Activated naive CD4-positive, alpha-beta T cell treated with anti-CD3 and anti-CD28 coated beads, Interleukin-2, amount 50 U/mL, for 16 hours (primary cell): ENCODE measurements at places on chromosomes 1 and 21.

DNA sequence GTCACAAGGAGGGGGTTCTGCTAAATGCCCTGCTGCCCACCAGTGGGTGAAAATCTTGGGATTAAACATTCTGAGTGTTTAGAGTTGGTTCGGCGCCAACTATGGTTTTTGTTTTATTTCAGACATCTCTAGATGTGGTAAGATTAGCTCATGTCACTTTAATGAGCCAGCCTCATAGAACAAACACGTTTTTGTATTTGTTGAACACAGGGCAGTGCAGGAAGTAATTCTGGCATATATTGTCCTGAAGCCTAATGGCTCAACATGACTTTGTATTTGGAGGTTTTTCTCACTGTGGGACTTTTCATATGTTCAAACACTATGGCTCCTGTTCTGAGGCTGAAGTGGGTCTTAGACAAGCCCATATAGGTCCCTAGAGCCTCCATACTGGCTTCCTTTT lies 107.8 kb downstream of the NGF start:
- DNase-seq = no peak

GRCh38 chr1:155893389-155894142 lies 17.6 kb downstream of the RIT1 start:
- no peak for DNase-seq

GRCh38 chr1:31944205-31945089 lies 6.3 kb upstream of the PTP4A2 start:
- peak; percentile 78 for DNase-seq

GRCh38 chr1:31218705-31219104 lies 21.0 kb downstream of the NKAIN1 start:
- DNase-seq = no peak

GRCh38 chr1:171179318-171180227 lies 5.5 kb upstream of the FMO2 start:
- no peak for DNase-seq

GRCh38 chr1:207404849-207405525 lies 49.1 kb upstream of the CR2 start:
- DNase-seq = no peak

GRCh38 chr1:116321766-116322175 lies 51.3 kb upstream of the ATP1A1 start:
- no peak for DNase-seq

- DNase-seq = no peak
These were observed 1.5 kb downstream of the PROX1 start for GRCh38 chr1:213989002-213989855.

- no peak for DNase-seq
These were observed 37.7 kb upstream of the ASPM start for GRCh38 chr1:197184190-197184589.

GRCh38 chr1:205660361-205660760 lies 19.9 kb downstream of the SLC45A3 start:
- DNase-seq = no peak

DNA sequence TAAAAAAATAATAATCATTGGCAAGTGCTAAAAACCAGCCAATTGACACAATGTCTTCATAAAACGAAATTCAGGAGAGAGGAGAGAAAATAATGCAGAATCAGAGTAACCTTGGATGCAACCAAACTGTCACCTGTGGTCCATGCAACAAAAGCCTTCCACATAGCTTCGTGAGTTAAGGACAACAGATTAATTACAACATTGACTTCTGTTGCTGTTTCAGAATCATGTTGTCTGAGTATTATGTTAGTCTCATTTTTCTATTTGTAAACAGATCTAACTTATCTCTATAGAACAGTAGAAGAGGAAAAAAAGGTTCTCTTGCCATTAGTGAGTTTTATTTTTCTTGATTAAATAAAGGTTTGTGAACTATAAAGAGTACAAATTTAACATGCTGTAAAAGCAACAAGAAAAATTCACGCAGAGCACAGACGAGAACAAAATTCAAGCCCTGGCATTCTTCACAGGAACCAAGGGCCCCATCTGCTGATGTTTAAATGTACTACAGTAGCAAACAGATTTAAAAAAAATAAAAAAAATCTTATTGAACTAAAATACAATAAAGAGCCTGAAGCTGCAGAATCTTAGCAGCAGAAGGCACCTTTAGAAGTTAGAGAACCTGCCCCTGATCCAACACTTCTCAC lies 381.1 kb upstream of the PKN2 start:
- DNase-seq = no peak

GRCh38 chr1:179794146-179794545 lies 51.1 kb downstream of the FAM163A start:
- no peak for DNase-seq

DNA sequence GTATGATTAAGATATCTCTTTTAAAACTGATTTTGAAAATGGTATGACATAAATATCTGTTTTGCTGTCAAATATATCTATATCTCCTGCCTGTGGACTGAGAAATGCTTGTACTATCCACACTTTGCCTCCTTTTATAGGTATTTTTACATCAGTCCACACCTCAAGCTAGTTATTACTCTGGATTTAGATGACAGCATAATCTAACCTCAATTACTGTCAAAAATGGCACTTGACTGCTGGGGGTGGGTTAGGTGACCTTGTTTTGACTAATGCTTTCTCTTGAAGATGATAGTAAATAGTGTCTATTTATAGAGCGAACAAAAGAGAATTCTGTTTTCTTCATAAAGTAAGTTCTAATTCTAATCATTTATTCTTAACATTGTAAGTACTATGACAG lies 9.1 kb downstream of the ADGRL2 start:
- DNase-seq = no peak

GRCh38 chr1:119829625-119830024 lies 18.4 kb upstream of the REG4 start:
- DNase-seq = no peak

DNA sequence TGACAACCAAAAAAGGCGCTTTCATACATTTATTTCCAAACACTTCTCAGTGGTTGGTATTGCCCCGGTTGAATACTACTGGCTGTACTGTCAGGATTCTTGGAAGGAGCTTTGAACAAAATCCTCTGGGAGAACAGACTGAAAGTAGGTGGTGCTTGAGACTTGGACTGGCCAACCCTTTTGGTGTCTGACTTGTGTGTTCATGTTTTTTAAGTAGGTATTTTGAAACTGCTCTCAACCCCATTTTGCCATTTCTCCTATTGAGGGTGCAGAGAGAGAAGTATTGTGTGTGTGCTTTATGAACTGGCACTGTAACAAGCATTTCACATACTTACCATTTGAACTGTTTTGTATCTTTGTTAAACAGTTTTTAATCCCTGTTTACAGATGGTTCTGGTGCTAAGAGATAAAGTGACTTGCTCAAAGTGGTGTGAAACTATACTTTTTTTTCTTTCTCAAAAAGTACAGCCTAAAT lies 21.2 kb downstream of the ARID1A start:
- no peak for DNase-seq

GRCh38 chr1:85224734-85225623 lies 24.2 kb upstream of the SYDE2 start:
- DNase-seq = no peak

DNA sequence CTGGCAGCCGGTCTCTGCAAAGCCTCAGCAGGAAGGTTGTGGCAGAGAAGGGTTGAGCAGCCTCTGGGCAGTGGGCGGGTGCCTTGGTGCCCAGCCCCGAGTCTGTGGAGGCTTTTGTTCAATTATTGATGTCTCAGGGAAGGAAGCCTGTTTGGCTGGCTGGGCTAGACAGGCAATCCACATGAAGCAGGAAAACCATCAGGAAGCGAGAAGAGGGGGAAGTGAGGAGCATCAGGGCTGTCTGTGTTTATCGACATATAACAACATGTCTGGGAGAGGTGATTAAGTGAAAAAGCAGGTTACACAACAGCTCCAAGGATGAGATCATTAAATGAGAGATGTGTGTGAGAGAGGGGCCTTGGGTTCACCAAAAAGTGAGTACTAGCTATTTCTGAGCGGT lies 105.4 kb downstream of the UBE2U start:
- DNase-seq = no peak

DNA sequence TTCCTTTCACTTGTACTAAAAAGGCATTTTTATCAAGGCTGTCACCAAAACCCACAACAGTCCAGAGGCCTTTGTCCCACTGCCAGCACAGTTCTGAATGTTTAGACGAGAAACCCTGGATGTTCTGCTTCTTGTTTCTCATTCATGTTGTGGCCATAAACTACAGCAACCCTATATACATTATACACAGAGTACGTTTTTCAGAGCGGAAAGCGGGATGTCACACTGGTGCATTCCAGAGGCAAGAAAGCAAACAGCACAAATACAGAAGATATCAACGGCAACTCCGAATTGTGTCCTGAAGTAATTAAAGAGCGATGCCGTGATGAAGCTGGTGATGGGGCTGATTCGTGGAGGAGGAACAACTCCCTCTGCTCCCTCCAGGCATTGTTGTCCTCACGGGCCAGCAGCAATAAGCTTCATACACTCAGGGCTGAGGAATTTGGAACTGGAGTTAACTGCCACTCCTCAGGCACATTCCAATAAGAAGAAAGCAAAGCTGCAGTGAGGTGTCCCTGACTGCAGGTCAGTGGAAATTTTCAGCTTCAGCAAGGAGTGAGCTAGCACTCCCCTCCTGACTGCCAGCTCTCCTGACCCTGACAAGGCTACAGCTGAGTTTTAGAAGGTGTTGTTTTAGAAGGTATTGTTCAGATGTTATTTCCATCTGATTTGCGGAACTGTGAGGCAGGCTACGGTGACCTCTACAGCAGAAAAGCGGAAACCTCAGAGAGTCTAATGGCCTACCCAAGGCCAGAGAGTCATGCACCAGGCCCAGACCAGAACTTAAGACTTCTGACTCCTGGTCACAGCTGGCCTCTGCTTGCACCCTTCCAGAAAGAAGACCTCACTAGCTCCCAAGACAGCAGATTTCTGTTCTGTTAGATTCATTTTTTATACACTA lies 149.0 kb downstream of the TGFBR3 start:
- no peak for DNase-seq

DNA sequence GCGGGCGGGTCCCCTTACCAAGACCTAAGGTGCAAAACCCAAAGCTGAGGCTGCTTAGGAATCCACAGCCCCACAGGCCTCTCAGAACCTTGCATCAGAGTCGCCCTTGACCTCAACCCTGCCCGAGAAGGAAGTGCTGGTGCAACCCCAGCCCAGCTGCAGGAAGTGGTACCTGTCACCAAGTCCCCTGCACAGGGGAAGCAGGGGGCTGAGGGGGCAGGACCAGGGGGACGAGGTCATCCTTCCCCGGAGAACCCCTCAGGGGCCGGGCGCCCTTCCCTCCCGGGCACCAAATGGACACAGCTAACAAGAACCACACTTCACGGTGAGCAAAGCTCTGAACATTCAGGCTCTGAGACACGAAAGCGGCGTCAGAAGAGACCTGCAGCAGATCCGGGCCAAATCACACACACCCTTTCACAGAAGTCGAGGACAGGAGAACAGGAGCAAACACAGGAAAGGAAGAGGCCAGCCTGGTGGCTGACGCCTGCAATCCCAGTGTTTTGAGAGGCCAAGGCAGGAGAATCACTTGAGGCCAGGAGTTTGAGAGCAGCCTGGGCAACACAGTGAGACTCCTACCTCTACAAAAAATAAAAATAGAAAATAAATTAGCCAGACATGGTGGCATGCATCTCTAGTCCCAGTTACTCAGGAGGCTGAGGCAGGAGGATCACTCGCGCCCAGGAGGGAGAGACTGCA lies 6.4 kb downstream of the ITGB2 start:
- no peak for DNase-seq

DNA sequence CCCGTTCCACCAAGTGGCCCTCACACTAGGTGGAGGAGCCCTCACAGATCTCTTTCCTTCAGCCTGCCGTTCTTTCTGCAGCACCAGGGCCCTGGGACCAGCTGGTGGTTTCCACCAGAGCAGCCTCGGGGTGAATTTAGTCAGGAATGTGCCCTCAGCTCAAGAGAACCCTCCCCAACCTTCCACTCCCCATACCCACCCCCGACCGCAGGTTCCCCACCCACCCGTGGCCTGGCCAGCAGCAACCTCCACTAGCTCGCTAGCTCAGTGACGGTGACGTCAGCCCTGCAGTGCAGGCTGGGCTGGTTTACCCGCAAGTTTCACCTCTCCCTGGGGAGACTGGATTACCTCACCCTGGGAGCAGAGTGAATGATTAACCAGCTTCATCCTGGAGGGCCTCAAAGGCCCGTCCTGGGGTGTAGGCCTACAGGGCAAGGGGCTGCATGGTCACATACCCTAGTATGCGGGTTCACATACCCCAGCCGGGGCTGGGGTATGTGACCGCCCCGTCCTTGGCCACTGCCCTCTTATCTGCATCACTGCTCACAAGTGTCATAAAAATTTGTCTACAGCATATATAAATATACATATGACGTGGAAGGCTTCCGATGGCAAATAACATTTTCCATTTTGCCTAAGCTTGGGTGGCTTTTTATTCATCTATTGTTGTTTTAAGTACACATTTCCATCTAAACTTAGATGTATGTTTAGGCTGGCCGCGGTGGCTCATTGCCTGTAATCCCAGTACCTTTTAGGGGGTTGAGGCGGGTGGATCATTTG lies 24.5 kb downstream of the ELF3 start:
- DNase-seq = no peak

DNA sequence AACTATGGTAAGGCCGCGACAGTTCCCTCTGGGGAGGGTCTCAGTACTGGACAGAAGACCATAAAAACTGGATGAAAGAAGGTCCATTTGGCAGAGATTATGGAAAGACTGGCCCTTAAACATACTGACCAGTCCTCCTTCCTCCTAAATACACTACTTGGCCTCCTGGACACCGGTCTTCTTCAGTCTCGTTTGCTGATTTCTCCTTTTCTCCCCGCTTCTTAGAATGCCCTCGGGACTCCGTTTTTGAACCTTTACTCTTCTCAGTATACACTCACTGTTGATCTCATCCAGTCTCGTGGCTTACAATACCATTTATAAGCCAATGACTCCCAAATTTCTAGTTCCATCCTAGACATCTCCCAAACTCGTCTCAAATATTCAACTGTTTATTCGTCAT lies 694 bp upstream of the MRPL9 start:
- DNase-seq = no peak

- no peak for DNase-seq
These were observed 4.2 kb upstream of the CCDC28B start for GRCh38 chr1:32195972-32196823.

DNA sequence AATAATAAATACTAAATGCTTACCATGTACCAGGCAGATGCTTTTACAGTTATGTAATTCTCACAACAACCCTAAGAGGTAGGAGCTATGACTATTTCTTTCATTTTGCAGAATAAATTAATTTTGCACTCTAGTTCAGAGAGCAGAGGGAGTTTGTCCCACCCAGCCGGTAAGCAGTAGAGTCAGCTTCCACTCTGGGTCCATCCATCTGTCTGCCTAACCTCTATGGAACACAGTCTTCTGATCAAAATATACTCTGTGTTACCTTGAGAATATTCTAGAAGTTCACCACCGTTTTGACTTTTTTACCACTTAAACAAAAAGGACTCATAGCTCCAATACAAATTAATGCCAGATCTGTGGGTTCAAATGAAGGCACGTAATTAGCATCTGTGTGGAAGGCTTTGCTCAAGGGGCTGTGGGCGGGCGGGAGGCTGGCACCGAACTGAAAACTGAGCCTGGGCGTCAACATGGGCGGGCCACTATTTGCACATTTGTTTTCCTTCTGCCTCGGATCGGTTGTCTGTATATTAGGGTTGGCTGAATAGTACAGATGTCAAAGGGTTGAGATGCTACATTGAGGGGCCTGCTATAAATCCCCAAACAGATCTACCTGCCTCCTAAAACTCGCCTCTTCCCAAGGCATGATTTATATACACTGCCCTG lies 33.1 kb upstream of the LMO4 start:
- no peak for DNase-seq
